ENCODE measurements at places on chromosomes 2 and 18.
A peak's percentile ranks its signal among the peaks of the same experiment; 100 is the strongest.

GRCh38 chr2:27906074-27906473, 15.5 kb downstream of the BABAM2 start:
- DNase-seq = no peak

- no peak for DNase-seq
Measured at GRCh38 chr18:830315-830901, 18.4 kb upstream of the YES1 start.

DNA sequence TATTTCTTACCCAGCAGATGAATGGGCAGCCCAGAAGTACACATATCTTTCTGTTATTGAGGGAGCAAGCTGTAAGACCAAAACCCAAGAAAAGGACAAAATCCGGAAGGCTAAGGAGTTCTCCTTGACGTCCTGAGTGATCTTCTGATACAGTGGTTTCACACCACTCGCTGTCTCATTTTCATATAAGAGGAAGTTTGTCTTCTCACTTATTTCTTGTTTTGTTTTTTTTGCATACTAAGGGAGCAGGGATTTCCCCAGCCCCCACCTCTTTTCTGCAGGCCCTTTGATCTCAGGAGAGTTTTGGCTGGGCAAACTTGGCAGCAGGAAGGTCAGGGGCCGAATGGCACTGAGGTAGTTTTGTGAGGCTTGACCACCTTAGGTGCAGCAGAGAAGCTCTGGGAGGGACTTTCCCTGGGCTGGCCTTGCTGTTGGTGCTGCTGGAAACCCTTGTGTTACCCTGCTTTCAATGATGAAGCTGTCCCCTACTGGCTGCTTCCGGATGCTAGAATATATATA, 13.3 kb downstream of the CHRNA1 start:
- DNase-seq = peak; percentile 26

GRCh38 chr2:146642066-146642465, 1202.8 kb upstream of the ACVR2A start:
- DNase-seq = no peak

- no peak for DNase-seq
Measured at GRCh38 chr2:39638581-39638980, 27.1 kb upstream of the TMEM178A start.

GRCh38 chr2:146981921-146982320, 862.9 kb upstream of the ACVR2A start:
- no peak for DNase-seq

GRCh38 chr18:46435031-46435430, 222.0 kb downstream of the LOXHD1 start:
- DNase-seq = no peak

DNA sequence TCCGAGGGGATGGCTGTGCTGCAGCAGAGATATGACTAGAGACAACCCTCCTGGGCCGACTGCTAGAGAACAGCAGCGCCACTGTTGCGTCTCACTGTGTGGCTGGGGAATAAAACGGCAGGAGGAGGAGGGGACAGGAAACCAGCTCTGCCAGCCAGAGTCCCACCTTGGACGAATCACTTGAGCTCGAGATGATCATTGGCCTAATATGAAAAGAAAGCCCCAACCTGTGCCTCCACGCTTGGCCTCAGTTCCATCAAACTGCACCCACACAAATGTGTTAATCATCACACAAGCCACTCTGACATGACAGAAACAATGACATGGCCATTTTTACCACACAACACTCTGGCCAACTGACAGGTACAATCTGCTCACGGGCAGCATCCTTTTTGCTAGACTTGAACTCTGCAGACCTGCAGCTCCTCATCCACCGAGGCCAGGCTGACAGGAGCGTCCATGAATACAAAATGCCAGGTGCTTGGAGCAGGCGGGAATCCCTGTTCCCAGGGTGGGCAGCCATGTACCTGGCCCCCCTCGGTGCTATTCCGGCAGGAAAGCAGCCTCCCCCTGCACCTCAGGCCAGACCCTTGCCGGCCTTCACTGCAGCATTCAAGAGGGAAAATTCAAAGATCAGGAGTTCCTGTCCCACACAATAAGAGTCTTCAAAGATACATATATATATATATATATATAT, 52.3 kb downstream of the PARD6G start:
- no peak for DNase-seq

DNA sequence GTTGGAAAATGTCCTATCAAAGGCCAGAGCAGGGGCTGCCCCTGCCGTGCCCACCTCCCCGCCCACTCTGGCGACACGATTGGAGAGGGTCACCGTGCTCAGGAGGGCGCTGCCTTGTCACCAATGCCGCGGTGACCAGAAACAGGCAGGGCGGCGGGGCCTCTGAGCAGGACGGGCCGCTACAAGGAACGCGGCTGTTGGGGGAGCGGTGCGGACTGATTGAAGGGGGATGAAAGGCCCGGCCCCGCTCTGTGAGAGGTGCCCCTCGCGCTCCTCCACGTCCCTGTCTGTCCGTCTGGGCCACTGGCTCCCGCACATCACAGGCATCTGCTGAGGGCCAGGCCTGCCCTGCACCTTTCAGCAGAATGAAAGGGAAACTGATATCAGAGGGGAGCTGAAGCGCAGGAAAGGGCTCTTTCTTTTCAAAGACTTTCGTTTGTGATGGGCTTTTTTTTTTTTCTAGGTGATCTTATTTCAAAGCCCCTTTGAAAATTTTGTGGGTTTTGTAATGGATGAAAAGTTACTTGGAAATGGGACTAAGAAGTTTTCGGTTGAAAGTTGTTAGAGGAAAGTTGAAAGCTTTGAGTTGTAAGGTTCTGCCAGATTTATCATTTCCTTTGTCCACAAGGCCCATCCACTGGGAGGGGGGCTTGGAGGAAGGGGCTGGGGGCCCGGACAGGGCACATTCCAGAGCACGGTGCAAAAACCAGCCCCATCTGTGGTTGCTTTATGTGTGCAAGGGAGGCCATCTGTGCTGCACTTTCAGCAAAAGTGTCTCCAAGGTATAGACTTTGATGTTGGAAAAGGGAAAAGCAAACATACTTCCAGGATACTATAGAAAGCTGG, 244.2 kb downstream of the KLHL29 start:
- no peak for DNase-seq

DNA sequence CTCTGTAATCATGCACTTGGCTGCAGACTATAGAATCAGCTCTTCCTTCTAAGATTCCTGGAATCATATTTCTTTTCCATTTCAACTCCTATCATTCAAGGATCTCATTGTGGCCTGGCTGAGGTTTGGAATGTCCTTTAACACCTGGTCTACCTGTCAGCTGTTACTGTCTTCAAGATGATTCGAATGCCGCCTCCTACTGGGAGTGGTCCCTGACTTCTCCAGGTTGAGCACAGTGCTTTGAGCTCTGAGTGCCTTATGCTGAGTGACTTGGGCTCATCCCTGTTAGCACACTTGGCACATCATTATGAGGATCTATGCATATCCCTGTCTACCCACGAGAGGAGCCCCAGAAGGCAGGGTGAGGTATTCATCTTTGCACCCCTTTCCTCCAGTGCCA, 87.6 kb downstream of the MARCHF4 start:
- no peak for DNase-seq

DNA sequence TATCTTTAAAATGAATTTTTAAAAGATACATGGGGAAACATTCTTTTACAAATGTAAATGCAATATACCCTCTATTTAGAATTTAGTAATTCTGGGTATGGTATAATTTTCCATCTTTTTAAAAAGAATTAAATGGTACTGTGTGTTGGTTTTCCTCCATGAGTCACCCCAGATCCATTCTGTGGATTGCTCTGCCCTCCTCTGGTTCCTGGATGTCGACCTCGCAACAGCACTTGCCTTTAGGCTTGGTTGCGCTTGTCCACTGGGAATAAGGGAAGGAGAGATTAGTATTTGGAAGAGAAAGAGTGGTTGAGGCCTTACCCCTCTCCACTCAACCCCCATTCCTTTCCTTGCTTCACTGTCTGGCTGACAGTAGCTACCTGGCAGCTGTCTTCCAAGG, 90.4 kb downstream of the FTCDNL1 start:
- no peak for DNase-seq

DNA sequence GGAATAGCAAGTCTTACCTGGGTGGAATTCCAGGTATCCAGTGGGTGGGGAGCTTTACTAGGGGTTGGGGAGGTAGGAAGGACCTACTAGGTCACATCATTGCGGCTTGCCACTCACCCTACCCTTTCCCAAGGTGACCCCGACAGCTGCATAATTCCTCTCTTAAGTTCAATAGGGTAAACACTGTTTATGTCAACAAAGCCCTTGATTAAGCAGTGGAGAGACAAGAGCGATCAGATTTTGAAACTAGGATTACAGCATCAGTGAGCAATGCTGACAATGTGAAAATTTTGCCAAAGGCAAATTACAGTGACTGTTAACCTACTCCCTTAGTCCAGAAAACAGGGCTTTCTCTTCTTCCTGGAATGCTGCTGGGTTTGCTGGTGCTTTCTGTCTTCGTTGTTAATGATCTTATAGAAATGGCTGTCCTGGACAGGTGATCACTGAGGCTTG, 14.5 kb downstream of the SLC19A3 start:
- DNase-seq = no peak

DNA sequence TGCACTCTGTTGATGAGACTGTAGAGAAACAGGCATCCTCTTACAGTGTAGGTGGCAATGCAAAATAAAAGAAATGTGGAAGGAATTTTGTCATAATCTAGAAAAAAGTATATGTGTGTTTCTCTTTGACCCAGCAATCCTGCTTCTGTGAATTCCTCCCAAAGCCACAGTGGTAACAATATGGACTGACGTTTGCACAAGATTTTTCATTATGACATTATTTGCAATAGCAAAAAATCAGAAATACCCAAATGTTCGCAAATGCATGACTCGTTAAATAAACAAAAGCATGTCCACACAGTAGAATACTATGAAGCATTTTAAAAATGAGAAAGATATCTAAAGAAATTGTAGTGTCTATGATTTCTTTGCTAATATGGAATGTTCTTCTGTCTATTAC, 255.2 kb upstream of the NRP2 start:
- no peak for DNase-seq

DNA sequence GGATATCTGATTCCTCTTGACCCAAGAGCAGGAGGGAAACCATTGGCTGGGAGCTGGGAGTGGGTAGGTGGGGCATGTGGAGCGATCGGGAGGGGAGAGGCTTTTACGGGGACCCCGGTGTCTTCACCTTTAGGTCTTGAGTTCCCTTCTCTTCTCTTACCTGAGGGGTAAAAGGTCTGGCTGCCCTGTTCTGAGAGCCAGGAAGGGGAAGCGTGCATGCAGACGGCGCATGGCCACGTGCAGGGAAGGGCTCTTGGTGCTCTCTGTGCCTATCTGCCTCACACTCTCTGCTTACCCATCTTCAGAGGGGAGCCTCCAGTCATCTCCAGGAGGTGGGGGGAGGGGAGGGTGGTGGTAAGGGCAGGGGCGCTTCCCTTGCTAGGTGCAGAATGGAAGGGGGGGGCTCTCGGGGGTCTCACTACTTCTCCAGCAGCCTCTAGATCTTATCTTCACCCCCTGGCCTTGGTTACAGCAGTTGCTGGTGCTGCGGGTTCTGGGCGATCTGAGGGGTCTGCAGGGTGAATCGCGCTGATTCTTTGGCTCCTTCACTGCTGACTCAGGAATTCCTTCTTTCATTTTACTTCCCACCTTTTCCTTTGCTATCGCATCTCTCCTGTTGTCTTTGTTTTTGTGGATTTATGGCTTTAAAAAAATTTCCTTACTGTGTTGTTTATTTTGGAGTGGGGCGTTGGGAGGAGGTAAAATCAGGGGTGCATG, 225.8 kb upstream of the HS6ST1 start:
- DNase-seq = no peak

DNA sequence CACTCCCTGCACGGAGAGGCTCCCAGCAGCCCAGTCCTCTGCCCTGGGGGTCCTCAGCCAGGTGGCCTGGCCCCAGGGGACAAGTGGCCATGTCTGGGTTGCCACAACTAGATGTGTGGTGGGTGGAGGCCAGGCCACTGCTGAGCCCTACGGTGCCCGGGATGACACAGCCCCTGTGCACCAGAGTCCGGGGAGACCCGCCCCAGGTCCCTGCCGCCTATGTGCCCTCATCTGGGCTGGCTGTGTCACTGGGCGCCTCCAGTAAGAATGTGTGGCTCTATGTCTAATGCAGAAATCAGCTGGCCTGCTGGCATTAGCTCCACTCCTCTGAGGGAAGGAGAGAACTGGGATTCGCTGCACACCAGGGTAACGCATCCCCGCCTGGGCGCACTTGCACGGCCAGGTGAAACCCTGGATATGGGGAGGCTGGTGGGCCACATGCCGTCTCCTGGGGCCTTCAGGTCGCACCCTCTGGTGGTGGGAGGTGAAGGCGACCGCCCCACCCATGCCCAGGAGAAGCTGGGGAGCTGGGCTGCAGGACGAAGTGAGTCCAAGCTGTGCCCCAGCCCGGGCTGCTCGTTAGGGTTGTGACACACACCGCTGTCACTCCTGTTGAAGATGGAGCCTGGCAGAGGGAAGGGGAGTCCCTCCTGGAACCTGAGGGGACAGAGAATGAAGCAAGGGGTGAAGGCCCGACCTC, 136.1 kb downstream of the PTGR3 start:
- DNase-seq = no peak

- no peak for DNase-seq
Measured at GRCh38 chr2:231111987-231112386, 12.9 kb downstream of the HTR2B start.

DNA sequence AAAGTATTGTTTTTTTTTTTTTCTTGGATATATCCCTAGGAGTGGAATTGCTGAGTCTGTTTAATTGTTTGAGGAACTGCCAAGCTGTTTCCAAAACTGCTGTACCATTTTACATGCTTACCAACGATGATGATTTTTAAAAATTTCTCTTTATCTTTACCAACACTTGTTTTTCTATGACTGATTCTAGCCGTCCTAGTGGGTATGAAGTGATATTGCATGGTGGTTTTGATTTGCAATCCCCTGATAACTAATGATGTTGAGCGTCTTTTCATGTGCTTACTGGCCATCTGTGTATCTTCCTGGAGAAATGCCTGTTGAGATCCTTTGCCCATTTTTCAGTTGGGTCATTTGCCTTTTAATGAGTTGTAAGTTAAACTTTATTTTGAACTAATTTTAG, 8.8 kb upstream of the AOX1 start:
- no peak for DNase-seq

DNA sequence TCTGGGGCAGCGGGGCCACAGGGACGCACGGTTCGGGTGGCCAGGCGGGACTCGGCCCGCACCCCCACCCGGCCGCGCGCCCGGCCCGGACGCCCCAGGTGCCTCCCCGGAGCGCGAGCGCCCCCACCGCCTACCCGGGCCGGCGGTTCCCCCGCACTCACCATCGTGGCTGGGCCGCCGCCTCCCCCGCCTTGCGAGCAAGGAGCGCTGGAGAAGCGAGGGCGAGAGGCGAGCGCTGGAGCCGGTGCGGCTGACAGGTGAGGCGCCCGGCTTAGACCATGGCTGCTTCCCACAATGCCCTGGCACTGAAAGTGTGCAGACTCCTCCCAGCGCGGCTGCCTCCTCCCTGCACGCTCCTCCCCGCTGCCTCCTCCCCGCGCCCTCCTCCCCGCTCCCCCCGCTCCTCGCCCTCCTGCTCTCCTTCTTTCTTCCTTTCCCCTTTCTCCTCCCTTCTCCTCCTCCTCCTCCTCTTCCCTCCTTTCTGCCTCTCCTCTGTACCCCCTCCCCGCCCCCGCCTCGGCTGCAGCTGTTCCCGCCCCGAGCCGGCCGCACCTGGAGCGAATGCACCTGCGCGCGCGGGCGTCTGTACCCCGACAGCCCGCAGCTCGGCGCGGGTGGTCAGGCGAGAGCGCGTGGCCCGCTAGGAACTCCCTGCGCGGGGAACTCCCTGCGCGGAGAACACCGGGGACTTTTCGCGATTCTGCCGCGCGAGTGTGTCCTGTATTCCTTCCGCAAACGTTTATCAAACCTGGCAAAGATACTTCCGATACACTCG, at the start of gene AP1S3:
Gene AP1S3 (minus strand): TSS at position 296 of the 775 bp plus-strand sequence. CDS start 132 bp downstream, at position 164.
- peak; percentile 70 for DNase-seq

Measured in activated CD4-positive, alpha-beta T cell treated with anti-CD3 and anti-CD28 coated beads, Interleukin-2, amount 50 U/mL, for 4 hours (primary cell).